ENCODE measurements at places on chromosomes 16 and 17. TPM values are rescaled to one million over a fixed set of nuclear protein-coding genes. Genes with fewer than 3 reads are reported as not detected.
A peak's percentile ranks its signal among the peaks of the same experiment; 100 is the strongest.

AXIN2 gene
- total RNA-seq: 2.3 TPM

SHPK gene
- total RNA-seq: 7.5 TPM

DNA sequence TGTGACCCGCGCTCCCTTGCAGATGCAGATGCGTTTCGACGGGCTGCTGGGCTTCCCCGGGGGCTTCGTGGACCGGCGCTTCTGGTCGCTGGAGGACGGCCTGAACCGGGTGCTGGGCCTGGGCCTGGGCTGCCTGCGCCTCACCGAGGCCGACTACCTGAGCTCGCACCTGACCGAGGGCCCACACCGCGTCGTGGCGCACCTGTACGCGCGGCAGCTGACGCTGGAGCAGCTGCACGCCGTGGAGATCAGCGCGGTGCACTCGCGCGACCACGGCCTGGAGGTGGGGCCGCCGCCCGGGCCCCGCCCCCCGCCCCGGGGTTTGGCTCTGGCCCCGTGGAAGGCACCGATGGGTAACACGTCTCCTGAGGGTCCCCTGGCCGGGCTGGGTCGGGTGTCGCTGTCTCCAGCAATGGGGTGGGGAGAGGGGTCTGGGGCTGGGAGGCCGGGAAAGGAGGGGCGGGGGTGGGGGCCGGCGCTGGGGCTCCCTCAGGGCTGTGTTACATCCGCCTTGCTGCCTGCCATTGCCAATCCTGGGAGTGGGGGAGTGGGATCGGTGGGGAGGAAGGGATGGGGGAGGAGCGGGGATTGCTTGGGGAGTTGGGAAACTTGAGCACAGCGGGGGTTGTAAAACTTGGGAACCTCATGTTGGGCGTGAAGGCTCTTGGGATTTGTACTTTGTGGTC, 737 bp downstream of the NUDT16L1 start:
- peaks cover 14% of the 10 kb centered on the region for H3K4me1 ChIP-seq
- peaks cover 2% of the 10 kb centered on the region for H3K36me3 ChIP-seq
- peak overlapping the region; percentile 76 for H3K4me3 ChIP-seq
- no peak for DNase-seq
- H3K27ac ChIP-seq: no peak overlapping the region

DNA sequence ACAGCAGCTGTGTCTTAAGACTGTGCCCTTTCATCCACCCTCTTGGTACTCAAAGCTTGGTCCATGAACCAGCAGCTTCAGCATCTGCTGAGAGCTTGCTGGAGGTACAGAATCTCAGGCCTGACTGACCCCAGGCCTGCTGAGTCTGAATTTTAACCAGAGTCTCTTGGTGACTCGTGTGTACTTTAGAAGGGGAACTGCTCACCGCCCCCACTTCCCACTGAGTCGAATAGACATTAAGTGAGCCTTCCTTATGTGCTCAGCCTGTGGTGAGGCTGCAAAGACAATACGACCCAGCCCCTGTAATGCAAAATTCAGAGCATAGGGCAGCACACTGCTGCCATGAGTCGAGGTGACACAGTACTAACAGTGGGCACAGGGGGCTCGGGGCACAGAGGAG, 662.8 kb downstream of the WWOX start:
- H3K4me3 ChIP-seq: no peak overlapping the region
- H3K4me1 ChIP-seq: no peaks in the 10 kb centered on the region
- no peak overlapping the region for H3K27ac ChIP-seq
- no peak for DNase-seq

DNA sequence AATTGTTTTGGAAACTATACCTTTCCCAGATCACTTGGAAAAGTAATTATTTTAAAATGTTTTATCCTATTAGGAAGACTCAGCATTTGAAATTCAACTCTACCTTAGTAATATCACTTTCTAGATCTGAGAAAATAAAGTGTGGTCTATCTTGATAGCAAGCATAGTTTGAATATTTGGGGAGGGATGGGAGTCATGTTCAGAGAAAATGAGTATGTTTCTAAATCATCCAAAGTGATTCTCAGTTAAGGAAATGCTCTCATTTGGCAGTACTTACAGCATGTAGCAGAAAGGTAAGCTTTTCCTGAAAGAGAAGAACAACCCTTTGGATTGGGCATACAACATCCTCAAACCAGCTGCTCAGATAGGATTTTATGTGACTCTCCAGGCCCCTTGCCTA, 6.9 kb downstream of the C17orf75 start:
- H3K36me3 ChIP-seq: peaks cover 23% of the 10 kb centered on the region
- no peaks in the 10 kb centered on the region for H3K27me3 ChIP-seq
- H3K27ac ChIP-seq: no peak overlapping the region
- no peak overlapping the region for H3K4me3 ChIP-seq
- DNase-seq: no peak

- DNase-seq: no peak
- H3K27ac ChIP-seq: no peak overlapping the region
- H3K36me3 ChIP-seq: no peaks in the 10 kb centered on the region
- H3K27me3 ChIP-seq: no peaks in the 10 kb centered on the region
- H3K4me3 ChIP-seq: no peak overlapping the region
- H3K4me1 ChIP-seq: no peaks in the 10 kb centered on the region
Measured at GRCh38 chr16:70708366-70709246, 22.8 kb upstream of the MTSS2 start.

DNA sequence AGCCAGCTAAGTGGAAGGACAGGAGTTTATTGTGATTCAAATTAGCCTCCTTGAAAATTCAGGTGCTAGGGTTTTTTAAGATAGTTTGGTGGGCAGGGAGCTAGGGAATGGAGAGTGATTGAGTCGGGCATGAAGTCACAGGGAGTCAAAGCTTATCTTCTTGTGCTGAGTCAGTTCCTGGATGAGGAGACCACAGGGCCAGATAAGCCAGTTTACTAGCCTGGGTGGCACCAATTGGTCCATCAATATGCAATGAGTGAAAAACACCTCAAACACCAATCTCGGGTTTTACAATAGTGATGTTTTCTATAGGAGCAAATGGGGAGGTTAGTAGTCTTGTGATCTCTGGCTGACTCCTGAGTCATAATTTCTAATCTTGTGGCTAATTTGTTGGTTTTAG, 165.1 kb downstream of the ABCC12 start:
- no peaks in the 10 kb centered on the region for H3K4me1 ChIP-seq
- H3K27ac ChIP-seq: no peak overlapping the region
- H3K36me3 ChIP-seq: no peaks in the 10 kb centered on the region
- no peak for DNase-seq

All from activated naive CD4-positive, alpha-beta T cell treated with anti-CD3 and anti-CD28 coated beads for 36 hours (primary cell).